Trophoblast cell (in vitro differentiated cells and primary cell): ENCODE measurements at places on chromosomes 12 and 14.

- DNase-seq, result peak; percentile 21
- no peak overlapping the region for H3K4me3 ChIP-seq
- no peak overlapping the region for H3K27ac ChIP-seq
- no peaks in the 10 kb centered on the region for H3K4me1 ChIP-seq
- no peaks in the 10 kb centered on the region for H3K27me3 ChIP-seq
These were observed 87.3 kb downstream of the SUDS3 start for GRCh38 chr12:118463677-118464076.

GRCh38 chr12:113155646-113156045 lies 6.1 kb downstream of the CFAP73 start:
- no peak overlapping the region for H3K27ac ChIP-seq
- H3K27me3 ChIP-seq, result peaks cover 27% of the 10 kb centered on the region
- no peak overlapping the region for H3K4me3 ChIP-seq
- DNase-seq, result no peak

GRCh38 chr14:104001003-104001402 lies 58.7 kb upstream of the RD3L start:
- H3K27ac ChIP-seq, result no peak overlapping the region
- H3K4me3 ChIP-seq, result no peak overlapping the region
- no peaks in the 10 kb centered on the region for H3K27me3 ChIP-seq
- DNase-seq, result no peak
- no peaks in the 10 kb centered on the region for H3K4me1 ChIP-seq

DNA sequence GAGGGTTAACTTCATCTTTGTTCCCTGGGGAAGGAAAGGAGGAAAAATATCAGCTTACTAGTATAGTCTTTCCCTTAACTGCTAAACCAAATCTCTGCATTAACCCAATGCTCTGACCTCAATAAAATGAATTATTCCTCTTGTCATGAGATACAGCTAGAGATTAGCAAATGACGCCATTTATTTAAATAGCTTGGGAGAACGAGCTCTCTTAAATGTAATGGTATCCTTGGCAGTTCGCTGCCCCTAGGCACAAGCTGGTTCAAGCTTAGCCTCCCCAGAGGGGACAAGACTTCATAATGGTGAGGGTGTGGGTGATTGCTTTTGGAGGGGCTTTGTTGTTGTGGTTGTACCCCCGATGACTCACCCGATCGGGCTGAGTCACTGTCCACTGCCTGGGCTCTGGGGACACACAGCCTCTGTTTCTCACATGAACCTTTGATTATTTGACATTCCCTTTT lies 19.6 kb downstream of the FNTB start:
- DNase-seq, result no peak
- H3K4me3 ChIP-seq, result no peak overlapping the region
- H3K4me1 ChIP-seq, result peaks cover 2% of the 10 kb centered on the region
- H3K36me3 ChIP-seq, result peaks cover 2% of the 10 kb centered on the region
- no peak overlapping the region for H3K27ac ChIP-seq

GRCh38 chr14:20873370-20874177 lies 17.6 kb upstream of the RNASE3 start:
- H3K27me3 ChIP-seq, result no peaks in the 10 kb centered on the region
- H3K36me3 ChIP-seq, result no peaks in the 10 kb centered on the region
- peak; percentile 76 for DNase-seq
- no peaks in the 10 kb centered on the region for H3K4me1 ChIP-seq

- H3K36me3 ChIP-seq, result peaks cover 17% of the 10 kb centered on the region
- no peaks in the 10 kb centered on the region for H3K27me3 ChIP-seq
- DNase-seq, result peak; percentile 47
These were observed 569 bp upstream of the ARHGEF40 start for GRCh38 chr14:21069388-21070082.

DNA sequence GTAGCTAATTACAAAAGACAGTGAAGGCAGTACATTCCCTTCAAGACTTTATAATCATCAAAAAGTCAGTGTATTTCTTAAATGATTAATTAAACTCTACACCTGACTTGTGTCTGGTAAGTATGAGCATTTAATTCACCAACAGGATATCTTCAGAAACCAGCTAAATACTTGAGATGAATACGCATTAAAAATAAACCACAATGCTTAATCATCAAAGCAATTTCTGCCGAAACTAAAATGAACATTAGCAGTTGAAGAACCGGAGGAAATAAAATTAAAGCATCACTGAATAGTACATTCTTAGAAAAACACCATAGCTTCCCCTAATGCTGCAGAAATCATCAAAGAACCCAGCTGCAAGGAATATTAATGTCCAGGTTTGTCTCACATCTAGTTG lies 32.7 kb downstream of the SLC25A21 start:
- no peaks in the 10 kb centered on the region for H3K4me1 ChIP-seq
- no peak overlapping the region for H3K4me3 ChIP-seq
- no peak overlapping the region for H3K27ac ChIP-seq
- H3K36me3 ChIP-seq, result no peaks in the 10 kb centered on the region

- H3K4me1 ChIP-seq, result peaks cover 22% of the 10 kb centered on the region
- H3K27me3 ChIP-seq, result no peaks in the 10 kb centered on the region
- peak overlapping the region; percentile 98 for H3K27ac ChIP-seq
- peaks cover 36% of the 10 kb centered on the region for H3K36me3 ChIP-seq
- DNase-seq, result no peak
These were observed 472 bp downstream of the MBD6 start for GRCh38 chr12:57522887-57523705.

DNA sequence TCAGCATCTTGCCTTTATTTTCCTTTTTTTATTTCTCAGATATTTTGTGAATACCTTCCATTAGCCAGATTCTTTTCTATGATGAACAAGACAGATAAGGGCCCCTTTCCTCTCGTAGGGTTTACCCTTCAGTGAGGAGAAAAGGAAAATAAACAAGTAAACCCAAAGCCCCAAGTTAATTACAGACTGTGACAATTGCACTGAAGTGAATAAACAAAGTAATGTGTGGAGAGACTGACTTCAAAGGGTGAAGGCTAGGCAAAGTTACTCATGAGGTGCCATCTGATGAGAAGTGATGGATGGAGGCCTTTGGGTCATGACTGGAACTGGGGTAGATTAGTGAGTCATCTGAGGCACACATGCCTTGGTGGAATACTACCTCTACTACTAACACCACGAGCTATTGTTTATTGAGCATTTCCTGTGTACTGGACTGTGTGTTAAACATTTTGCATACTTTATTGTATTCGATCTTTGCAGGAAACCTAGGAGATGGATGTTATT lies 143.4 kb upstream of the PRICKLE1 start:
- no peaks in the 10 kb centered on the region for H3K27me3 ChIP-seq
- H3K4me1 ChIP-seq, result peaks cover 10% of the 10 kb centered on the region
- no peak for DNase-seq
- no peak overlapping the region for H3K27ac ChIP-seq

DNA sequence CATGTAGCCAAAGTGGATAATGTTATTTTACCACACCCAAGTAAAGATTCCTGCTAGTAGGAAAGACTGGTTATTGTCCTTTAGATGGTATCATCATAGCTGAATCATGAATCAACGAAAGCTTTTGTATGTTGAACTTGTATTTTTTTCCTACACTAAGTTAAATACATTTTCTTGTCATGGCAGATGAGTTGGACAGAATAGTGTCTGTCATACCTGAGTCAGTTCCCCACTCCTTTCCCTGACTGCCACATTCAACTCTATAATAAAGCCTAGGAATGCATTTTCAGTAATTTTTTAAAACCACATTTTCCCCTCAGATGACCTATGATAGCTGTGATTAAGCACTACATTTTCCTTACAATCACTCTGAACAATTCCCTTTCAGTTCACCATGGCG lies 9.3 kb upstream of the PTHLH start:
- no peaks in the 10 kb centered on the region for H3K4me1 ChIP-seq
- H3K27me3 ChIP-seq, result no peaks in the 10 kb centered on the region
- no peak overlapping the region for H3K4me3 ChIP-seq
- H3K36me3 ChIP-seq, result no peaks in the 10 kb centered on the region

GRCh38 chr12:29415111-29415510 lies 34.1 kb upstream of the ERGIC2 start:
- H3K27me3 ChIP-seq, result no peaks in the 10 kb centered on the region
- H3K4me3 ChIP-seq, result no peak overlapping the region
- no peak for DNase-seq
- no peak overlapping the region for H3K27ac ChIP-seq

GRCh38 chr14:101825797-101826196 lies 64.3 kb downstream of the PPP2R5C start:
- no peak overlapping the region for H3K27ac ChIP-seq
- H3K27me3 ChIP-seq, result no peaks in the 10 kb centered on the region
- no peak for DNase-seq
- H3K4me3 ChIP-seq, result no peak overlapping the region
- peaks cover 8% of the 10 kb centered on the region for H3K36me3 ChIP-seq
- H3K4me1 ChIP-seq, result peaks cover 3% of the 10 kb centered on the region

DNA sequence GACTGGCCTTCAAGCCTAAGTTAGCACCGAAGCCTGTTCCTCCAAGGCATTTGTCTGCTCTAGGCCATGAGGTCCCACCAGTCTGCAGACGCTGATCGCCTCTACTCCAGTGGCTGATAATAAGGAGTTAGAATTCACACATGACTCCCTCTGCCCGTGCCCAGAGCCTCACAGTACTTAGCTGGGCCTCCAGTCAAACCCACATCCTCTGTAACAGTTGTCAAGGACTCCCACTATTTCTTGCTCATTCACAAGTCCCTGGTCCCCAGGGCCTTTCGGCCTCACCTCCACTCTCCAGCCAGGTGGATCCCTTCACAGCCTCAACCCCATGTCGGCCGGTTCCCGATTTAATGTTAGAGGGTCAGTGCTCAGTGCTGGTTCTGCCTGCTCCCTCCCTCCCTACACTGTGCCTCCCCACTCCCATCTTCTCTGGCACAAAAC lies 6.3 kb upstream of the KRT5 start:
- no peak overlapping the region for H3K4me3 ChIP-seq
- H3K27ac ChIP-seq, result no peak overlapping the region
- DNase-seq, result no peak
- peaks cover 23% of the 10 kb centered on the region for H3K4me1 ChIP-seq
- H3K36me3 ChIP-seq, result no peaks in the 10 kb centered on the region

DNA sequence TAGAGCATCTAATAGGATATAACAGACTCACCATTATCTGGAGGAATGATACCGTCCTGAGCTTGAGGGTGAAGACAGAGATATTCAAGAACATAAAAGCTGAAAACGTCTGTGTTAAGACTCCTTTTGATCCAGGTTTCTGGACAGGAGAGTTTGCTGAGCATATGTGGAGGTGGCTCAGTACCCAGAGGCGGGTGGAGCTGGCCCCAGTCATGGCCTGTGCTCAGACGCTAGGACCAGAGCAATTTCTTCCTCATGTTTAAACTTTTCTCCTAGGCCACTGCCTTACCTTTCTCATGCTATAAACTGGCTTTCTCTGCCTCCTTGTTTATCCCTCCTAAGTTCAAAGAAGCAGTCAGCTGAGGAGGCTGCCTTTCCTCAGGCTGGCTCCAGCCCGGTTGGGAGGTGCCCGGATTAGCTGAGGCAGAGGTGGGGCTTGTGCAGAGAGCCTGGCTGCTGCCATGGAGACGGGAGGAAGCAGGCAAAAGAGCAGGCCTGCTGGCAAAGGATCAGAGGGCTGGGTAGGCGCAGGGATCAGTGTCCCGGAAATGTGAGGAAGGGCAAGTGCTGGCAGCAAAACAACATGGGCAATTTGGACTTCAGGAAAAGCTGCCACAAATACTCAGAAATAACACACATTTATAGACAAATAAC lies 13.7 kb downstream of the COA8 start:
- no peaks in the 10 kb centered on the region for H3K4me1 ChIP-seq
- peak overlapping the region; percentile 11 for H3K27ac ChIP-seq
- no peaks in the 10 kb centered on the region for H3K27me3 ChIP-seq
- H3K4me3 ChIP-seq, result no peak overlapping the region
- peak; percentile 88 for DNase-seq
- peaks cover 43% of the 10 kb centered on the region for H3K36me3 ChIP-seq

GRCh38 chr14:36271939-36272907 lies 48.2 kb downstream of the MBIP start:
- H3K4me3 ChIP-seq, result no peak overlapping the region
- H3K27ac ChIP-seq, result no peak overlapping the region
- DNase-seq, result no peak
- no peaks in the 10 kb centered on the region for H3K4me1 ChIP-seq
- H3K27me3 ChIP-seq, result no peaks in the 10 kb centered on the region
- no peaks in the 10 kb centered on the region for H3K36me3 ChIP-seq

GRCh38 chr14:93108105-93108504 lies 7.6 kb downstream of the ITPK1 start:
- H3K4me1 ChIP-seq, result no peaks in the 10 kb centered on the region
- H3K27me3 ChIP-seq, result no peaks in the 10 kb centered on the region
- H3K36me3 ChIP-seq, result no peaks in the 10 kb centered on the region
- H3K27ac ChIP-seq, result no peak overlapping the region

- H3K36me3 ChIP-seq, result peaks cover 3% of the 10 kb centered on the region
- no peaks in the 10 kb centered on the region for H3K27me3 ChIP-seq
- no peaks in the 10 kb centered on the region for H3K4me1 ChIP-seq
- no peak overlapping the region for H3K4me3 ChIP-seq
- no peak overlapping the region for H3K27ac ChIP-seq
These were observed 34.2 kb downstream of the FANCM start for GRCh38 chr14:45169906-45170305.

DNA sequence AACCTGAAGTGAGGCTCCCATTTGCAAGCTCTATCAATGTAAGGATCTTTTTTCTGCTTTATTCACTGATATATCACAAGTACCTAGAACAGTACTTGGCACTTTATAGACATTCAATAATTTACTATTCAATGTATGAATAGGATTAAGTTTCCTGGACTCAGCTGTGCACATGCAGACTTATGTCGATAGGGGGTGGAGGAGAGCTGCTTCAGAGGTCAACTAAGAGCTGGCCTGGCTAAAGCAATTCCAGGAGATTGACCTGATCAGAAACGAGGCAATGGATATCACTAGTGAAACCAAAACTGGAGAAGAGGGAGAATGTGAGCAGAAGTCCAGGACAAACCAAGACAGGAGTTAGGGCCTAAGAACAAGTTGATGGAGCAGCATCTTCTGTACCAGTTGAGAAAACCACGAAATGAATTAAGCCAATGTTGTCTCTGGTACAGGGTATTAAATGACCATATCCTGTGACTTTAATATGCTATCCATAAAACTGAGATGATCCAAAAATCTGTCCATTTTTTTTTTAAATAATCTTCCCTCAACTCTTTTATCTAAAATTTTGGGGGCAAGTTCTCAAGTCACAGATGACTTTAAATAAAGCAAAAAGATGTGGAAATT lies 169.2 kb downstream of the PIK3C2G start:
- H3K36me3 ChIP-seq, result no peaks in the 10 kb centered on the region
- no peaks in the 10 kb centered on the region for H3K27me3 ChIP-seq
- H3K4me3 ChIP-seq, result no peak overlapping the region
- H3K27ac ChIP-seq, result no peak overlapping the region
- DNase-seq, result peak; percentile 29
- no peaks in the 10 kb centered on the region for H3K4me1 ChIP-seq

DNA sequence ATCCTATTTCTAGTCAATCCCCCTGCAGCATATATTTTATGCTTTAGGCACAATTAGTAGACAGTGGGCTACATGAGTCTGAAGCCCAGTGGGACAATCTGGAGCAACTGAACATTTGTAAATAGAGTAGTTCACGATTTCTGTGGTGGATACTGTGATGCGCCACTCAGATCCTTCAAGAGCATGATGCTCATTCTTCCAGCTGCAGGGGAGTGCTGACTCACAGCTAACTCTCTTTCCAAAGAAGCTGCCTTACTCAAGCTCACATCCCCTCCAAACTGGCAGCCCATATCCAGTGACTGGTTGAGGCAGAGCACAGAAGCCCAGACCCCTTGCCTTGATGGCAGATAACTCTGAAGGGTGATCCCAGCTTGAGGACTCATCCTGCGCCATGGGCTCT lies 224.2 kb upstream of the EEA1 start:
- DNase-seq, result no peak
- no peak overlapping the region for H3K27ac ChIP-seq
- H3K4me1 ChIP-seq, result no peaks in the 10 kb centered on the region

GRCh38 chr12:43758247-43758727 lies 303 bp downstream of the PUS7L start:
- no peaks in the 10 kb centered on the region for H3K27me3 ChIP-seq
- H3K36me3 ChIP-seq, result no peaks in the 10 kb centered on the region
- peaks cover 2% of the 10 kb centered on the region for H3K4me1 ChIP-seq
- DNase-seq, result peak; percentile 46
- H3K4me3 ChIP-seq, result peak overlapping the region; percentile 78
- H3K27ac ChIP-seq, result no peak overlapping the region
